ENCODE measurements at places on chromosomes 7 and 10.

DNA sequence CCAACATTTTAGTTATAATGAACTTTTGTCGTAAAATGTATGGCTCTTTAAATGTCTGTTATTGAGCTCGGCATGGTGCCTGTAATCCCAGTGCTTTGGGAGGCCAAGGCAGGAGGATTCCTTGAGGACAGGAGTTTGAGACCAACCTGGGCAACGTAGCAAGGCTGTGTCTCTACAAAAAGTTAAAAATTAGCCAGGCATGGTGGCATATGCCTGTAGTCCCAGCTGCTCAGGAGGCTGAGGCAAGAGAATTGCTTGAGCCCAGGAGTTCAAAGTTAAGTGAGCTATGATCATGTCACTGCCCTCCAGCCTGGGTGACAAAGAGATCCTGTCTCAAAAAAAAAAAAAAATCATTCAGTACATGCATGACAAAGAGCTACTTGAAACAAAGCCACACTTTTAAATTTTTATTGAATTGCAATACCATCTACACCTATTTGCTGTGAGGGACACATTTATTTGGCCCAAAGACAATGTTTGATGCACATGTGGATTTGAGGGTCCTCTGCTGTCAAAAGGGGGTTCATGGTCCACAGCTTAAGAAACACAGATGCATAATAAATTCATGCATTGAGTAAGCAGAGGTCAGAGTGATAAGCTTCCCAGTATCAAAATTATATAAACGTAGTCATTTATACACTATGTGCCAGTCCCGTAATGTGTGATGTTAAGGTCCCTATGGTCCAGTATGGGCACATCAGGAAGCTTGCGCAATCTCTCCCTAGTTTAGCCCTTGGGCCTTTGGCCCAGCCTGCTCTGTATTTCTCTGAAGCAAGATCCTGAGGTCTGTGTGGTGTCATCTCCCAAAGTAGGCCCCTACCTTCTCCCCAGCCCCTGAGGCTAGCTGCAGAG, 4.4 kb upstream of the MALSU1 start:
- DNase-seq = no peak

DNA sequence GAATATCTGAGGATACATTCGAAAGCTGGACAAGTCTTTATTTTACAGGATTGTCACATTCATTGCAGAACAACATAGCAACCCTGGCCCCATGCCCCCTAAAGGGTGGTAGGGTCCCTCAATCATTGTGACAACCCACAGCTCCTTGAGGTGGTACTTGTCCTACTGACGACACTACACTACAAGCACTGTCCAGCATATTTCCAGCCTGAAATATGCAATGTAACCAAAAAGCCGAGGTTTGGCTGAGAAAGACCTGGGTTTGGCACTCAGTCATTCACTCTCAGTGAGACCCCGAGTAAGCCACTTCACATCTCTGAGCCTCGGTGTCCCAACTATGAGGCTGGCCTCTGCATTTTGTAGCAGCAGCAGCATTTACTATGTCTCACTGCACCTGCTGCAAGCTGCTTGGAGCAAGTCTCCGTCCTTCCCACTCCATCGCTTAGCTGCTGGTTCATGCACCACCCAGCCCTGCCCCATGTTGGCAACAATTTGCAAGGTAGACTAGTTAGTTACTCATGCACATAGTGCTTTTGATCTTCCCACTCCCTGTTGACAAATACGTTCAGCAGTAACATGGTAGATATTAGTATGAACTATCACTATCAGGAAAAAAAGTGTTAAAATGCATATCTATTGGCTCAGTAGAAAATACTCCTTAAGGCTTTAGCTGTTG, 43.6 kb upstream of the TNPO3 start:
- DNase-seq = no peak

DNA sequence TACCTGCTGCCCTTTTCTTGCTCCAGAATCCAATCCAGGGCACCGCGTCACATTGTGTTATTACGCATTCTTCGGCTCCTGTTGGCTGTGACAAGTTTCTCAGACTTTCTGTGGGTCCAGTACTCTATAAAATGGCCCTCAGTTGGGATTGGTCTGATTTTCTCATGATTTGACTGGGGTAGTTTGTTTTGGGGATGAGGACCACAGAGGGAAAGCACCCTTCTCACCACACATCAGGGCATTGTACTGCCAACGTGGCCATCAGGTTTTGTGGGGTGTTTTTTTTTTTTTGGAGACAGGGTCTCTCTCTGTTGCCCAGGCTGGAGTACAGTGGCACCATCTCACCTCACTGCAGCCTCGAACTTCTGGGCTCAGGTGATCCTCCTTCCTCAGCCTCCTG, 17.0 kb upstream of the ORAI2 start:
- DNase-seq = no peak

DNA sequence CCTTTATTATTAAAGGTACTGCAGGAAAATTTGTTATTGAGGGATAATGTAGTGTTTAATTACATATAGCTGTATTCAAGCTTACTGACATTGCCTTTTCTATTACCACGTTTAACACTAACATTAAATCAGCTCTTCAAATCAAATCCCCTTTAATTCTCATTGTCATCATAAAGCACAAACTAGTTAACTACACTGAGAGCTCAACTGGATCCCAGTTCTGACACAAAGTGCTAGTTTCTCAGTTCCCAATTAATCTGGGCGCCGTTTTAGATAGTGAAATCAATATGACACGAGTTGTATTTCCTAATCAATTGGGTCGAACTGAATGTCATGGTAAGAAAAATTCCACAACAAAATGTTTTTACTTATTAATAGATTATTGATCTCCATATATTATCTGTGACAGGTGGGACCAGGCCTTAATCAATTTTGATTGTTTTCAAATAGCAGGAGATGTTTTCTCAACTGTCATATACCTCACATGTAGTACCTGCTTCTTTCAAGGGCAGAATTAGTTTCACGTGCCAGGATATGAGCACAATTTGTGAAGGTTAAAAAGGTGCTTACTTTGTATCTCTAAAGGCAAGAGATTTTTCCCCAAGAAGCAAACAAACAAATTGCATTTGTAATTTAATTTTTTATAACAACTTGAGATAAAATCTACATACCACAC, 71.0 kb downstream of the AASS start:
- no peak for DNase-seq

GRCh38 chr10:56318816-56319215, 42.2 kb downstream of the ZWINT start:
- no peak for DNase-seq

GRCh38 chr7:28954471-28954870, 3.7 kb downstream of the TRIL start:
- DNase-seq = no peak

DNA sequence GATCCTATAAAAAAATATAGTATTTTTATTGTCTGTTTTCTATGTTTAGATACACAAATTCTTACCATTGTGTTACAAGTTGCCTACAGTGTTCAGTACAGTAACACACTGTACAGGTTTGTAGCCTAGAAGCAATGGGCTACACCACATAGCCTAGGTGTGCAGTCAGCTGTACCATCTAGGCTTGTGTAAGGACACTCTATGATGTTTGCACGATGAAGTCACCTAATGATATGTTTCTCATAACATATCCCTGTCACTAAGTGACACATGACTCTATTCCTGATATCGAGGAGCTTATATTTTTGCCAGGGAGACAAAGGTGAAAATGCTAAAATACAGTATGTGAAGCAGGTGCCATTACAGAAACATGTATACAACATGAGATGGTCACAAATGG, 18.6 kb downstream of the ZNF25 start:
- no peak for DNase-seq

- DNase-seq = no peak
Measured at GRCh38 chr7:121519548-121520521, 123.7 kb upstream of the FAM3C start.

DNA sequence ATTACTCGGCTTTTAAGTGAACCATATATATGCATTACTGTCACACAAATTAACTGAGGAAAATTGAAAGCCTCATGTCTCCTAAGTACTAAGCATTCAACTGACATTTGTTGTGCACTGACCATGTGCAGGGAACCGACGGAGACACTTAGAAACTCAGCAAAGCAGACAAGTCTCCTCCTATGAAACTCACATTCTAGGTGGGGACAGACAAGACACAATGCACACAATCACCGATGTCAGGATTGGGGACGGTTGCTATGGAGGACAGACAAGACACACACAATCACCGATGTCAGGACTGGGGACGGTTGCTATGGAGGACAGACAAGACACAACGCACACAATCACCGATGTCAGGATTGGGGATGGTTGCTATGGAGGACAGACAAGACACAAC, 134.0 kb downstream of the PTPRN2 start:
- no peak for DNase-seq

- DNase-seq = no peak
Measured at GRCh38 chr10:75180592-75180991, 30.0 kb upstream of the VDAC2 start.

DNA sequence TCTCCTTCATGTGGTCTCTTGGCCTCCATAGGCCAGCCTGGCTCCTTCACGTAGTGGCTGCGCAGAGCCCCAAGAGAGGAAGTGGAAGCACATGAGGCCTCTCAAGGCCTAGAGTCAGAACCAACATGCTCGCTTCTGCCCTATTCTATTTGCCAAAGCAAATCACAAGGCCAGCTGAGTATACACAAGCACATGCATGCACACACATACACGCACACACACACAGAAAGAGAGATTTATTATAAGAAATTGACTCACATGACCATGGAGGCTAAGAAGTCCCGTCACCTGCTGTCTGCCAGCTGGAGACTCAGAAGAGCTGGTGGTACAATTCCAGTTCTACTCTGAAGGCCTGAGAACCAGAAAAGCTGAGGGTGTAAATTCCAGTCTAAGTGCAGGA, 64.3 kb upstream of the NRP1 start:
- no peak for DNase-seq

GRCh38 chr10:36638462-36639155, 486.8 kb upstream of the ANKRD30A start:
- DNase-seq = no peak

- DNase-seq = no peak
Measured at GRCh38 chr10:114975091-114975490, 37.1 kb downstream of the TRUB1 start.

- no peak for DNase-seq
Measured at GRCh38 chr10:79376751-79377556, 29.7 kb downstream of the PPIF start.

DNA sequence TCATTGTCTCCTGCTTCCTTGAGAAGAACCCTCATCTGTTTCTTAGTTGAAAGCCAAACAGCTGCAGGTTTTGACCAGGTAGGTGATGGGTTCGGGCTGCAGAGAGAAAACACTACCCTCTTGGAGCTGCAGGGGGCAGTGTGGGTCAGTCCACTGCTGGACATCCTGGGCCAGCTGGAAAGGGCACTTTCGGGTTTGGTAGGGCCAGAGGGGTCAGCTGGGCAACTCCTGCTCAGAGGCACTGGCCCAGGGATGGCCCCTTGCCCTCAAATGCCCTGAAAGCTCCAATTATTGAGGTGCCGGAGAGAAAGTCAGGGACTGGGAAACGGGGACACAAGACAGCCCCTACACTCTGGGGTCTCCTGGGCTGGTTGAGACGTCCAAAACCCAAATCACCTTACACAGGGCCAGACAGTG, 90.7 kb downstream of the MKI67 start:
- no peak for DNase-seq

DNA sequence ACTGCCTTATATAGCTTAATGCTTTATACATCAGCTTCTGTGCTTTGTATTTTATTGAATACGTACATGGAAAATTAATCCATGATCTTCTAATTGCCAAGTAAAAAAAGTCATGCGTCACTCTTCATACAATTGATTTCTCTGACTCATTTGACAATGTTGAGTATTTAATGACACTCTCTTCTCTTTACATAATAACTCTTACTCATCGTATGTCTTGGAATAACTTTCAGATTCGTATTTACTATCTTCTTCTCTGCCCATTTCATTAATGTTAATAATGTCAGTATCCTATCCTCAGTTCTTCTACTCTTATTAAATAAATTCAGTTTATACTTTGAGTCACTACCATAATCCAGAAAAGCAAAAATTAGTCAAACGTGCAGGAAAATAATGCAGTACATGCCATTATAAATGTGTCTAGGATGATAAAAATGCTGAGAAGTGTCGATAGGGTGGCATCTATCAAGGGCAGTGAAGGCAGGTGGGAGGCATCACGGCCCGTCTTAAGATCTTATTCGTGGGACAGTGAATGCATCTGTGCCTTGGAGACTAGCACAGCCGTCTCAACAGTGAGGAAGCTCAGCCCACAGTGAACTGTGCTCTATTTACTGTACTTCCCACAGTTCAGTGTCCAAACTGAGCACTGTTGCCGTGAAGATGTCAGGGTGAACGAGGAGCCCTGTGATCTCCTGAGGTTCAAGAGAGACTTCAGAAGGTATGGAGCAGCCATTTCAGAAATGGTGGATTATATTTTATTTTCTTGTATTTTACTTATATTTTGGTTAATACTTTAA, 39.8 kb upstream of the AKR1E2 start:
- no peak for DNase-seq

Measured in occipital lobe (tissue), 3 donors.